Stimulated activated CD8-positive, alpha-beta memory T cell treated with anti-CD3 and anti-CD28 coated beads, Interleukin-12 subunit alpha, Interleukin-12 subunit beta, amount 100 ng/mL, for 1 hour (primary cell): ENCODE measurements at places on chromosomes 5 and 9.

DNA sequence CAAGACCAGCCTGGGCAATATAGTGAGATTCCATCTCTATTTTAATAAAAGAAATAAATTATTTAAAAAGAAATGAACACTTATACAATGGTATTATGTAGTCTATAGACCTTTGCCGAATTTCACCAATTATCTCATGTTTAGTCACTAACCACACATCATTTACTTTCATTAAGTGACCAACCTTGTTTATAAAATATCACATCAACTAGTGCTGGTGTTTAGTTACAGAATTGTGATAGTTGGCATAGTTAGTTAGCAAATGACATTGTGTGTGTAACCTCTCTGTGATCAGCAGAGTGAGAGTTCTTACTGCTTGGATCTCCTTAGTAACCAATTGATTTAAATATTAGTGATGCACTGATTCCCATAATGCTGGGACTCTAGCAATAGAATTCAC, 71.8 kb downstream of the PRR16 start:
- DNase-seq, result no peak

DNA sequence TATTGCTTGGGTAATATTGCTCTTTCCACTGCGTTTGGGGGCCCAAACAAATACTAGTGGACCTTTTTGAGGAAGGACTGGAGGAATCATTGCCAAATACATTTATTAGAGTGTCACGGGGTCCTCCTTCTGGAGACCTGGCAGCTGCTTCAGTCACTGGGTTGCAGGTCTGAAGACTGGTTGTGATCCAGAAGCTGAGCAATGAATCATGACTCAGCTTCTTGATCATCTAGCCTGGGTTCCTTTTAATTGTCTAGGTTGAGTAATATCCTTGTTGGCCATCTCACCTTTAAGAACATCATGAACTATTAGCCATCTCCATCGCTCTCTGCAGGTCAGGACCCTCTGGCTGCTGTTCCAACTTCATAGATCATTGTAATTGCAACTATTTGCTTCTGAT, 15.4 kb upstream of the UBAP1 start:
- no peak for DNase-seq

- DNase-seq, result peak; percentile 26
Observed at GRCh38 chr5:141524604-141525597, 36.0 kb downstream of the PCDHGC5 start.

DNA sequence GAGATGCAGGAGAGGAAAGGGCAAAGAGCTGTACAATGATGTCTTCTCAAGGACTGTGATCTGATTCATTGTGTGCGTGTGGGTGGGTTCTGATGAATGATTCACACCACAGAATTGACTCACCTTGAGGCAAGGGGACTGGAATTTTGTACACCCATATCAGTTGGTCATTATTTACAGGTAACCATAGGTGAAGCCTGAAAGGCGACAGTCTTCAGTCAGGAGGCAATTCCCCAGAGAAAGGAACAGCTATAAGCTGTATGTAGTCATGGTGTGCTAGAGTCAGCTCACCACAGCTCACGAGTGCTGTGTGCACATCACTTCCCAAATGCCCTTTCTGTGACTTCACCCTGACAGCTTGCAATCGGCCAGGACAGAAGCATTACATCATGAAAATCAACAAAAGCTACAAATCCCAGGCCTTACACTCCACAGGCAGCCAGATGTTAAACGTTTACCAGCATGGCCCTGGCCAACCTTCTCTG, 87.6 kb upstream of the RPS23 start:
- no peak for DNase-seq

DNA sequence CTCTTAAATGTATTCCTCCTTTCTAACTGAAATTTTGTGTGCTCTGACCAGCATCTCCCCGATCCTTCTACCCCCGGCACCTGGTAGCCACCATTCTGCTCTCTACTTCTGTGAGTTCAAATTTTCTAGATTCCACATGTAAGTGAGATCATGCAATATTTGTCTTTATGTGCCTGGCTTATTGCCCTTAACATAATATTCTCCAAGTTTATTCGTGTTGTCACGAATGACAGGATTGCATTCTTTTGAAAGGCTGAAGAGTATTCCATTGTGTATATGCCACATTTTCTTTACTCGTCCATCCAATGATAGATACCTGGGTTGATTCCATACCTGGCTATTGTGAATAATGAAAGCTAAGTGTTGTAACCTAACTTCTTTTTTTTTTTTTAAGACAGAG, 29.0 kb downstream of the FBXL7 start:
- DNase-seq, result no peak
